Jurkat, Clone E6-1 (cell line): ENCODE measurements at places on chromosomes 1 and 21.

DNA sequence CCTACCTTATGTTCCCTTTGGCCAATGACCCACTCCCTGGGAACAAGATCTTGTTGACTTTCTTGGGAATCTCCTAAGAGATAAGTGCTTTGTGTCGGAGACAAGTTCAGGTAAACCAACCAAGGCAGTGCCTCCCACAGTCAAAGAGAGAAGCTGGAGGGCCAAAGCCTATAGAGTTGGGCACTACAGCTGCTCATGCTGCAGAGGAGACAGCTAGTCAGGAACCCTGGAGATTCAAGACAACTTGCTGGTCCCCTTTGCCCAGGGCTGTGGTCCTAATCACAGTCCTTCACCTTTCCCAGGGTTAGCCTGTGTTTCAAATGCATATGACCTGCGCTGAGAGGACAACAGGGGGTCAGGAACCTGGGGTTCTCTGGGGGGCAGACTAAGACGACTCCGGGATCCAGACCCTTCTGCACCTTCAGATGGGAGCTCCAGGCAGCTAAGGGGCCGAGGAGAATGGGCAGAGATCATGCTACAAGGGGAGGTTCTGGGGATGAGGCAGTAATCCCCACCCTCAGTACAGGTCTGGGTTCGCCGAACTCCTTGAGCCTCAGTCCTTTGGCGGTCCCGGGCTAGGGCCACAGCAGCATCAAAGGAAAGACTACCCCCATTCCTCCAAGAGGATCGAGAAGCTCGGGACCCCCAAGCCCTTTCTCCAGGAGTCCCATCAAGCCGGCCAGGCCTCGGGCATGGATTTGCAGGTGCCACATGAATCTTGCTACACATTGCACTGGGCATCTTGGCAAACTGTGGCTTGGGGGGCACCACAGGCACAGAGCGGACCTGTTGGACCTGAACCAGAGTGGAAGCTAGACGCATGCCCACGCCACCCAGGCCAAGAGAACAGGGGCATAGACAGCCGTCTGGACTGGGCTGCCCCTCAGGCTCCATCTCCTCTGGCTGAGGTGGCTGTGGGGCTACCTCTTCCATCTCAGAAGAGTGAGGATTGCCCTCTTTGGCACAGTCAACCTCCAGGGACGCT lies 2.0 kb upstream of the USF1 start:
- DNase-seq: no peak

- DNase-seq: no peak
These were observed 8.7 kb upstream of the TRAPPC10 start for GRCh38 chr21:44003307-44003966.

DNA sequence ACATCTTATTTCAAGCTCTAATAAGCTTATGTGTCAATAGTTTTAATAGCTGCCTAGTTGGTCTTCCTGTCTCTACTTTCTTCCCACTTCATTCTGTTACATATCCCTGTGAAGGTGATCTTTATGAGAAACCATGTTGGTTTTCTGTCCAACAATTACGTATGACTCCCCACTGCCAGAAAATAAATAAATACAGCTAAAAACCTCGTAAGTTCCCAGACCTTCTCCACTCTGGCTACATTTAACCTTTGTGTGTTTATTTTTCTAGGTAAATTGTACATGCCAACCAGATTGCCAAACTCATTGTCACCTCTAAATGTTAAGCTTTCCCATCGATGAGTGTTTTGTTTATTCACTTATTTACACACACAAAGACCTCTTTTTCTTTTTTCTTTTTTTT lies 147.2 kb downstream of the CRB1 start:
- DNase-seq: no peak

DNA sequence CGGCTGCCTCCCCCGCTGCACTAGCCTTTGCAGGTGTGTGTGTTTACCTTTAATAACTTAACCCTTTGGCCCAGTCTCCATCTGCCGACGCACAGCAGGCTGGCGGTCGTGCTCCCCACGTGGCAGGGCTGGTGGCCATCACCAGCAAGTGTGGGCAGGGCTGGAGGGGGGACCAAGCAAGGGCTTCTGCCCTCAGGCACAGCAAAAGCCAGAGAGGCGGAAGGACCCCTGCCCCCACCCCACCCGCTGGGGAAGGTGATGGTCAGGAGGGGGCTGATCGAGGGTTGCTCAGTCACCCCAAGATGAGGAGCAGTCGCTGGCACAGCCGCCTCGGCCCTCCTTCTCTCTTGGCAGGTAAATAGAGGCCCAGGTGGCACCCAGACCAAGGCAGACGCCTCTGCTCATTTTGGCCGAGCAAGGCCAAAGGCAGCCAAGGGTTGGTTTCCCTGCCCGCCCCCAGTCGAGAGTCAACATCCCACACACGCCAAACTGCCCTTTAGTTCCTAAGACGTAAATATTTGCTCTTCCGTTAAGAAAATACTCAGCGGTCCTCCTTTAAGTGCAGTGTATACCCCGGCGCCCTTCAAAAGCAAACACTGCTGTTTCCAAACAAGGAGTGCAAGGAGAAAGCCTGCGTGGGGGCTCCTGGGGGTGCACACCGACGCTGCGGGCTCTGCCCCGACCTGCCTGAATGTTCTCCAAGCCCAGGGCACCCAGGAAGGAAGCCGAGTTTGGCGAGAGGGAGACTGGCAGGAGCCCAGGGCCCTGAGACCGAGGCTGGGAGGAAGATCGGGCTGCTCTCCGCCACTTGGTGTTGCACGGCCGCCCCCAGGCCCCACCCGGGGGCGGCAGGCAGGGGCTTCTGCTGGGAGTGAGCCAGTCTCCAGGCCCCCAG lies 82.7 kb downstream of the SIK1 start:
- no peak for DNase-seq

DNA sequence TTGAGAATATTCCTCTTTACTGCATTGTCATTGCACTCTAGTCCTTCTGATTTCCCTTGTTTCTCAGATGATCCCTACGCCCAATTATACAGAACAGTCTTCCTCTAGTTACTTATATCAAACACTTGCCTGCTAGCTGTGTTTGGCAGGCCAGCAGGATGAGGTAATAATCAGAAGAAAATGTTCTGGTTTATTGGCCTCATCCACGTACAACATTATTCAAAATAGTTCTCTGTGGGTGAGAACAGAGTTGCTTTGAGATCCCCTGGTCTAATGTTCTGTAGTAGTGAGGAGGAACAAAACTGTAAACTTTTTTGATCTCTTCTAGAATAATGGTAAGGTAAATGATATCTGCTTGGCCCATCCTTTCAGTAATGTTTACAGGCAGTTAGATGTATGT lies 22.3 kb upstream of the C1orf105 start:
- DNase-seq: no peak

GRCh38 chr1:36988741-36989193 lies 45.5 kb downstream of the GRIK3 start:
- no peak for DNase-seq

GRCh38 chr1:93804412-93804811 lies 74.6 kb downstream of the DNTTIP2 start:
- DNase-seq: no peak

DNA sequence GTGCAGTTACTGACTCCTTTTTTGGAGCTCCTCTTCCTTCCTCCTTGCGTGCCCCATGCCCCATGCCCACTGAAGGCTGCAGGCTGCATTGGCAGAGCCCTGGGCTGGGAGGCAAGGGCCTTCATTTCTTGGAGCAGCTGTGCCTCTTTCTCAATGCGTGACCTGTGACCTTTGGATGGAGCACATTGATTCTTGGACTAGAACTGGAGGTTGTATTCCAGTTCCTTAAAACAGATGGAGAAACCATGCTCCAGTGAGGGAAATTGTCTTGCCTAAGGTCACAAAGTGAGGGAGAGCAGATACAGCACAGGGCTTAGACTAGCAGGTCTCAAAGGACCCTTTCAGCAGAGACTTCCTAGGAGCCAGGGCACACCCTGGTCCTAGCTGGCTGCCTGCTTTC lies 9.0 kb downstream of the TMEM269 start:
- no peak for DNase-seq

DNA sequence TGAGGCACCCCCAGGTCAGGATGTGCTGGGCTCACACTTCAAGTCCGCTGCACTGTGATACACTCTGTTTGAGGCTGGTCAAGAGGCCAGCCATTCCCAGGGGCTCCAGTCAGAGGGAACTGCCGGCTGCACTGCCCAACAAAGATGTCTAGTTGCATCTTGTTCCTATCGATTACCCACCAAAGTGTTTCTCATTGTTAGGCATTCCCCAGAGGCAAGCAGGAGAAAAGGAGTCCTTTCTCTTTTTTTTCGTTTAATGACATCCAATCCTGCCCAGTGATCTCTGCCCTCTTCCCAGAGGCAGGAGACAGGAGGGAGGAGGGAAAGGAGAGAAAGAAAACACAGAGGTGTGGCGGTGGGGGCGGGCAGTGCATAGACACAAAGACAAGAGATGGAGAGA lies 150.4 kb downstream of the OMA1 start:
- no peak for DNase-seq

DNA sequence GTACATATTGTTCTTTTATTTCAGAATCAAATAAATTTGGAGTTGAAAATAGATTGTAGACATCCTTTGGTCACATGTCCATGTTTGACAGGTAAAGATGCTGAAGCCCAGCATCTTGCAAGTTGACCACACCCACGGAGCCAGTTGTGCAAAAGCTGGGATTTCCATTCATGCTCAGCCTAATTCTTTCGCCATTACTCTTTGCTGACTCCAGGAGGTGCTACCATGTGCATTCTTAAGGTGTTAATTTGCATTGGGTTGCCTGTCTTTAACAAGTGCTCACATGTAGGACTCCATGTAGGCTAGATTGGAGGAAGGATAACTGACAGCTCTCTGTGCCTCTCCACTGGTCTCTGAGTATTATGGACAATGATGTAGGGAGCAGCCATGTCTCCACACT lies 660.7 kb downstream of the LMO4 start:
- DNase-seq: no peak

GRCh38 chr21:31383770-31384169 lies 39.7 kb upstream of the TIAM1 start:
- no peak for DNase-seq

- DNase-seq: peak; percentile 28
These were observed 36.4 kb downstream of the ZNF697 start for GRCh38 chr1:119611701-119612113.

DNA sequence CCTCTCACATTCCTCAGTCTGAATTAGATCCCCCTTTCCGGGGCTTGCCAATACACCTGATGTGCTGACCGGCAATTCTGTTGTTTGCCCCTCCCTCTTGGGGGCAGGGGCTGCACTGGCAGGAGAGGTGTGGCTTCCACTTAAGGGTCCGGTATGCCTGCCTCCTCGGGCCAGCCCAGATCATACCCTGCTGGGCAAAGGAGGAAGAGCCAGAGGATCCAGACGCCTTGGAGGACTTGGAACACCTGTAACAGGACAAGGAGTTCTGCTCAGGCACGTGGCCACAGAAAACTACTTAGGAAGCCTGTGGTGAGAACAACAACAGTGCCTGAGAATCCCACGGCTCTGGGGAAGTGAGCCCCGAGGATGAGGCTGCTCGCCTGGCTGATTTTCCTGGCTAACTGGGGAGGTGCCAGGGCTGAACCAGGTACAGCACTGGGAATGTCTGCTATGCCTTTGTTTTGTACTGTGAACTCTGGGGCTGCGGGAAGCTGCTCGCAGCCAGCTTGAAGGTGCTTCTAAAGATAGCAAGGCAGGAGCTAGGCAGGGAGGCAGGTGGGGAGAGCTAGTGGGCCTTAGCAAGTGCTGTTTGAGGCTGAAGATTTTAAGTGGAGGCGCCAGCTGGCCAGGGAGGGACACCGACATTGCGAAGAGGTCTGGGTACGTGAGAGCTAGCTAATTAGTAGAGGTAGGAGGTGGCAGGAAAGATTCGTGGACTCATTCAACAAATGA lies at the start of gene SMPDL3B:
Gene SMPDL3B (plus strand): TSS at position 183 of the 732 bp plus-strand sequence. CDS start 184 bp downstream, at position 367.
- DNase-seq: no peak

- no peak for DNase-seq
These were observed 198.9 kb upstream of the CACYBP start for GRCh38 chr1:174800876-174801275.

DNA sequence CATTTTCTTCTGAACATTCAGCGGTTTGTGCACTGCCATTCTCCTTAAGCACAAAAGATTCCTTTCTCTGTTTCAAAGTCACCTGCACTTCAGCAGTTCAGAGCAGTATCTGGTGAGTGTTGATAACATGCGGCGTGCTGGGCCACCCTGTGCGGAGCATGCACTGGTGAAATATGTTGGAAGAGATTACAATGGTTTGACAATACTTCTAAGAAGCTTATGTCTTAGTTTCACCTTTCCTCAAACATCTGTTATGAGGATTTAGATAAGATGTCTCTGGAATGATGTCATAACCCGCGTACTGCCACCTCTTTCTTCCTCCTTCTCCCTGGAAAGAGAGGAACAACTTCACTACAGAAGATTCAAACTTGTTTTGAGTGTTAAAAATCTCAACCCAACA lies 650.3 kb downstream of the AJAP1 start:
- no peak for DNase-seq

GRCh38 chr1:46575778-46576177 lies 24.3 kb upstream of the KNCN start:
- DNase-seq: no peak

- no peak for DNase-seq
These were observed 280.6 kb downstream of the ZP4 start for GRCh38 chr1:237610157-237610556.

- DNase-seq: no peak
These were observed 130.7 kb upstream of the BMP8A start for GRCh38 chr1:39360731-39361130.

GRCh38 chr1:2375246-2375922 lies 16.0 kb downstream of the MORN1 start:
- no peak for DNase-seq

GRCh38 chr21:38869196-38869595 lies 63.5 kb downstream of the ETS2 start:
- DNase-seq: no peak

DNA sequence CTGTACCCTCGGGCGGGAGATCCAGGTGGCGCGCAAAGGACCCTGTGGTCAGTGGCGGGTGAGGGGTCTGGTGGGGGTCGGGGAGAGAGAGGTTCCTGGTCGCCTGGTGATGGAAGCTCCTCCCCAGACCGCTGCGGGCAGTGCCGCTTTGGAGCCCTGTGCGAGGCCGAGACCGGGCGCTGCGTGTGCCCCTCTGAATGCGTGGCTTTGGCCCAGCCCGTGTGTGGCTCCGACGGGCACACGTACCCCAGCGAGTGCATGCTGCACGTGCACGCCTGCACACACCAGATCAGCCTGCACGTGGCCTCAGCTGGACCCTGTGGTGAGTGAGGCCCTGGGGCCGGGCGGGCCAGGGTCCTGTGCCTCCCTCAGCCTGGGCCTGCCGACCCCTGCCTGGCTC lies 23.5 kb downstream of the AGRN start:
- DNase-seq: no peak

- no peak for DNase-seq
These were observed 532.5 kb downstream of the NCAM2 start for GRCh38 chr21:21530680-21531079.
